Kidney epithelial cell (primary cell): ENCODE measurements at places on chromosomes 2 and 18.
A peak's percentile ranks its signal among the peaks of the same experiment; 100 is the strongest.

GRCh38 chr2:94987074-94988020, 38.2 kb upstream of the MAL start:
- no peak for DNase-seq

DNA sequence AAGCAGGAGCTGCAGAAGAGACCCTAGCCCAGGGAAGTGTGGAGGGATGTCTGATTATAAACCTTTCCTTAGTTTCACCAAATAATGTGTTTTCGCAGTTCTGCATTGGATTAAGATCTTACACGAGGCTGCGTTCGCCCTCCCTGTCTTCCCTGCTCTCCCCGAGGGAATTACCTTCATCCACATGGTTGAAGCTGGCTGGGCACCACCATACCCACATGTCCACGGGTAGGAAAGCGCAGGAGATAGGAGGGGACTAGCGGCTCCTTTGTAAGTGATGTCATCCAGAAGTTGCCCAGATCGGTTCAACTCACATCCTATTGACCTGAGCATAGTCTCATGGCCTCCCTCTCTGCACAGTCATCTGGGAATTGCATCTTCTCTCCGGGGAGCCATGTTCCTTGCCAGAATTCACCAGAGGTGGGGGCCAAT, 1.1 kb downstream of the TTL start:
- DNase-seq = peak; percentile 41

- DNase-seq = no peak
Measured at GRCh38 chr18:42131066-42131929, 176.3 kb downstream of the PIK3C3 start.

DNA sequence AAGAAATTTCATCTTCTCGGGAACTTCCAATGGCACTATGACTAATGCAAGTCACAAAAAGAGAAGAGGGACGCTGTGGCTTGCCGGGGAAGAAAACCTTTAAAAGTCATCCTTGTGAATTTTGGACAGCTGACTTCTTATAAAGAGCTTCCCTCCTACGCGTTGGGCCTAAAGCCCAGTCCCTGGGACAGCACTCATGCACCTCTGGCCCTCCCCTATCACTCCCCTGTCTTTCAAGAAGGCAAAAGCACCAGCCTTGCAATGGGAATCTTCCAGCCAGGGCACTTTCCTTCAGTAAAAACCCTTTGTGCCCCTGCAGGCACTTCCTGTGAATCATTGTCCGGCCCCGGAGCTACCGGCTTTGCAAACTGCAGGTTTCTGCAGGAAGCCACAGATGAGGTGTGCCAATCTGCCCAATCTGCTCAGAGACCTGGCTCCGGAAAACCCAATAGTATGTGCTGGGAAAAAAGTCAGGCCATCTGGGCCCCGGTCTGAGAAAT, 7.1 kb downstream of the MREG start:
- DNase-seq = peak; percentile 37

- DNase-seq = no peak
Measured at GRCh38 chr18:73201940-73202339, 334.2 kb upstream of the NETO1 start.

- DNase-seq = no peak
Measured at GRCh38 chr18:60247103-60247502, 125.5 kb downstream of the MC4R start.

DNA sequence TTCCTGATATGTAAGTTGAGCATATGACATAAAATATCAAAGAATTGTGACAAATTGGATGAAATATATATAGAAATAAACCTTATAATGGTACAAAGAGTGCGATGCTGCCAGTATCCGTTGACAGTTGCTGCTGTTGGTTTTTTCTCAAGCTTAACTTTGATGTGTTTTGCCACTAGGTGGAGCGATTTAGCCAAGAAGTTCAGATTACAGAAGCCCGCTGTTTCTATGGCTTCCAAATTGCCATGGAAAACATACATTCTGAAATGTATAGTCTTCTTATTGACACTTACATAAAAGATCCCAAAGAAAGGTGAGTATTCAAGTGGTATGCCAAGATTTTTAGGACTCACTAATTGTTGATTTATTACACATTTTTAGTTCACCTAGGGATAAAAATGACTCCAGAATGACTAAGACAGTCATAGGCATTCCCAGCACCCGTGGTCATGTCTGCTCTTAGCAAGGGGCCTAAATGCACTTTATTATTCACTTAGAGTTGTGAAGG, 2.1 kb downstream of the RRM2 start:
- DNase-seq = no peak

GRCh38 chr18:74582642-74583041, 15.0 kb upstream of the ZNF407 start:
- DNase-seq = no peak

GRCh38 chr18:74957588-74958224, 251.2 kb downstream of the PTGR3 start:
- no peak for DNase-seq

DNA sequence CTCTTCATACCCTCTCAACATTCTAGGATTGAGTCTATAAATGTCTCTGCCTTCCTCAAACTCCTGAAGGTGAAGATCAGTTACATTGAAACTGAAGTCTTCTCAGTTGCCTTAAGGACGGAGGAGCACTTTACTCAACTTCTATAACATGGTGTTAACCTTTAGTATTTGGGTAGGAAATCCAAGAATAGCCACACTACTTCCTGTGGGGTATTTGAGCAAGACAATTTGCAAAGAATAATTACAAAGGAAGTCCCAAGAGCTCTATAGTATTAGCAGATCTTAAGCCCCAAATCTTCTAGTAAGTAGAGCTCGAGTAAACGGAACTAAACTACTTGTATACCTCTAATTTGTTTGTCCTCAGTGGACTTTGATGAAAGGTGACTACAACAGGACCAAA, 80.9 kb downstream of the SP100 start:
- no peak for DNase-seq

DNA sequence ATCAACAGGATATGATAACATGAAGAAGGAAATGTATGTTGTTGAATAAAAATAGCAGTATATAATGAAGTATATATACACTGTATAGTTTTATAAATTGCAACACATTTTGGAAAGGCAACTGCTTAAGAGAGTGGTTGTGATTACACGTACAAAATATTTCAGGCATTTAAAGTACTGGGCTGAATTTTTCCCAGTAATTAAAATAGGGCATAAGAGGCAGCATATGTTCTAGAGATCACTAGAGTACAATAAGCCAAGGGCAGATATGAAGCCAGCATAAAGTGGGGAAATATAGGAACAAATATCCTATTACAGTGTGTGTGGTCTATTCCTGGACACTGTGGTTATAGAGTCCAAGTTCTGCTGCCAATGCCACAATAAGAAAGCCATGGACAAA, 14.1 kb downstream of the DPP10 start:
- DNase-seq = no peak

DNA sequence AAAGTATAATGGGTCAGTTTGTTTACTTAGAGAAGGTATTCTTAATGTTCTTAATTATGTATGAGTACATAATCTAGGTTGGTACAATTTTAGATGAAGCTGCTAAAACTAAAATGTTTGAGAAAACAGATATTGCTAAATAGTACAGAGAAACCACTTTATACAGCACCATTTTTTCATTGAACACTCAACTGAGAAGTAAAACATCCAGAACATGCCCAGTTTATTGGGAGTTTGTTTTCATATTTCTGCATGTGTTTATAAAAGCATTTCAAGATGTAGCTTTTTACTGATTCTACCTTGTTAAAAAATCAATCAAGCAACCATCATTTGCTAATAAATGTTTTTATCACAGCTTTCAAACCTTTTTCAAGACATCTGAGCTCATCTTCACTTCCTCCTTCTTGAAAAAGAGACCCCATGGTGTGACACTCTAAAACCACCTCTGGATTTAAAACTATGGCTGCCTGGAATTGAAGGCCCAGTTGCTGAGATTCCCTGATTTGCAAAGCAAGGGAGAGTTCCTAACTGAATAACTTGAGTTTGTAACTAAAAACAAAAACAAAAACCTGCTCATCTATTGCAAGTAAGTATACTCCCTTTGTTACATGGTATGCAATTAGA, 585.9 kb downstream of the ZEB2 start:
- DNase-seq = no peak

DNA sequence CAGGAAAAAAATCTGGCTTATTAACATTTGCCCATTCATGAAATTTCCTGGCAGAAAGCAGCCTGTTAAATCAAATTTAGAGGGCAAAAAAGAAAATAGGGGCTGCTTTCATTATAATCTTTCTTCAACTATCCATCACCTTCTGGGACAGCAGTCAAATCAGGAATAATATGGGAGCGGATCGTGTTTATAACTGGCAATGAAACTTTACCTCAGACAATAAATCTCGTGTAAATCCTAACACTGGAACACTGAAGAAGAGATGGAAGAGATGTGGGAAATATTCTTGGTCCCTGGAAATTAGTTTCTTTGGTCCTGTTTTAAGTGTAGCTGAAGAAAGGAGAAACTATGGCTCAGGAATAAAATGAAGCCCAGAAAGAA, 77.5 kb upstream of the SERTAD2 start:
- no peak for DNase-seq

- DNase-seq = no peak
Measured at GRCh38 chr2:175620106-175620505, 382.0 kb downstream of the LNPK start.

DNA sequence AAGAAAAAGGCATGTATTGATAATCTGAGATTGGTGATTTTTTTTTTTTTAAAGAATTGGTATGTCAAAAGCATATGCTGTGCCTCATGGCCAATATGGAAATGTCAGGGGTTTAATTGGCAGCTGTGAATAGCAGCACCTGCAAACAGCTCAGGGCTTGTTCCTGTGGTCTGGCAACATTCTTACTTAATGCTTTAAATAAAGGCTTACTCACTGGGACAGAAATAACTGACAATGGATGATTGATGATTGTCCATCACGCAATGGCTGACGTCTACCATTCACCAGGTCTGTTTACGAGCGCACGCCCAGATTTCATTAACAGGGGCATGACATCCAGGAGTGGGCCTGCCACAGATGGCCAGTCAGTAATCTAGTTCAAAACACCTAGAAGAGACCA, 66.7 kb downstream of the ETAA1 start:
- DNase-seq = peak; percentile 68

GRCh38 chr2:210540900-210541289, 15.5 kb upstream of the CPS1 start:
- DNase-seq = no peak

DNA sequence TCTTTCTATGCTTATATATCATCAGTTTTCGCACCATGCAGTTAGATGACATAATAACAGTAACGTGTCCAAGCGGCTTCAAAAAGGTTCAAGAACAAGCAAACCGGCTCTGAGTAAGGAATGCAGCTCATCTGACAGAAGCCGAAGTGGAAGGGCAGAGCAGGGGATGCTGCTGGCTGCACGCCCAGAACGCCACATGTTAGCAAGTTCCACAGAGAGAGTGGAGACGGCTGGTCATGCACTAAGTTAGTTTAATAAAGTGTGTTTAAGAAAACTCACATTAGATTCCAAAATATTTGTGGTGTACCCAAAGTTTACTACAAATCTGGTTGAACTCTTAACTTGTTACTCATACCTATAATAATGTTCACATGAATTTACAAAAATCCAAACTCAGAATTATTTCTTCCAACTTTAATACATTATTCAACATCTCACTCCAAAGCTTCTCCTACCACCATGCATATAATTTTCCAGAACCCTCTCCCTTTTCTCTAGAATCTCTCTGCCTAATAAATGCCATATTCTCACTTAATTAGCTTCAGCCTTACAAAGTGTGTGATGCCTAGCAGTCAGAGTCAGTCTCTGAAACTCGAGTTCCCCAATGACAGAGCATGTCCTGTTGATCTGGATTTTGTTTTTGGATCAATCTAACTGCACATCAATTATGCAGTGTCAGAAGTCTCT, 170.0 kb downstream of the DNAH7 start:
- peak; percentile 35 for DNase-seq

- no peak for DNase-seq
Measured at GRCh38 chr2:11564816-11565567, 31.1 kb downstream of the GREB1 start.

DNA sequence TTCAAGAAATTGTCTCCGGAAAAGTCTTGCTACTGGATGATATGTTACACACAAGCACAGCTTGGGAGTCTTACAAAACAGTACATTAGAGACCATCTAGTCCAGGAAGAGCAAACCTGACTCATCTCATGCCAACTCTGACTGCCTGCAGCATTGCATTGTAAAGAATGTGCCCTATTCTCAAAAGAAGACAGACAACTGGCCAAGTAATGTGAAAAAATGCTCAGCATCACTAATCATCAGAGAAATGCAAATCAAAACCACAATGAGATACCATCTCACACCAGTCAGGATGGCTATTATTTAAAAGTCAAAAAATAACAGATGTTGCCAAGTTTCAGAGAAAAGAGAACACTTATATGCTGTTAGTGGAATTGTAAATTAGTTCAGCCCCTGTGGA, 42.7 kb upstream of the GORASP2 start:
- DNase-seq = peak; percentile 65

GRCh38 chr2:27527182-27527581, 30.5 kb downstream of the GCKR start:
- DNase-seq = no peak

GRCh38 chr2:43370705-43371104, 144.3 kb upstream of the ZFP36L2 start:
- no peak for DNase-seq

DNA sequence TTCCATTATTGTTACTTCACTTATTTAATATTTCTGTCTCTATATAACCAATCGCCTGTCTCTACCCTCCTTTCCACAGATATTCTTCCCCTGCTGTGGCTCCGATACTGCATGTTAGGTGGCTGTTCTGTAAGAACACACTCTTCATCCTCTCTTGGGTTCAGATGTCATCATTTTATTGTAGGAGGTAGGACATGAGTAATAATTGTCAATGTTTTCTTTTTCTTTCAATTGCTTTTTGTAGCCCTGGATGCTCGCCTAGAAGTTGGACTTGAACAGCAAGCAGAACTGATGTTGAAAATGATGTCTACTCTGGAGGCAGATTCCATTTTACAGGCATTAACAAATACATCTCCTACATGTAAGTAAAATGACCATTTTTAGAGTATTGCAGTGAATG, 128.6 kb downstream of the BIRC6 start:
- DNase-seq = no peak

DNA sequence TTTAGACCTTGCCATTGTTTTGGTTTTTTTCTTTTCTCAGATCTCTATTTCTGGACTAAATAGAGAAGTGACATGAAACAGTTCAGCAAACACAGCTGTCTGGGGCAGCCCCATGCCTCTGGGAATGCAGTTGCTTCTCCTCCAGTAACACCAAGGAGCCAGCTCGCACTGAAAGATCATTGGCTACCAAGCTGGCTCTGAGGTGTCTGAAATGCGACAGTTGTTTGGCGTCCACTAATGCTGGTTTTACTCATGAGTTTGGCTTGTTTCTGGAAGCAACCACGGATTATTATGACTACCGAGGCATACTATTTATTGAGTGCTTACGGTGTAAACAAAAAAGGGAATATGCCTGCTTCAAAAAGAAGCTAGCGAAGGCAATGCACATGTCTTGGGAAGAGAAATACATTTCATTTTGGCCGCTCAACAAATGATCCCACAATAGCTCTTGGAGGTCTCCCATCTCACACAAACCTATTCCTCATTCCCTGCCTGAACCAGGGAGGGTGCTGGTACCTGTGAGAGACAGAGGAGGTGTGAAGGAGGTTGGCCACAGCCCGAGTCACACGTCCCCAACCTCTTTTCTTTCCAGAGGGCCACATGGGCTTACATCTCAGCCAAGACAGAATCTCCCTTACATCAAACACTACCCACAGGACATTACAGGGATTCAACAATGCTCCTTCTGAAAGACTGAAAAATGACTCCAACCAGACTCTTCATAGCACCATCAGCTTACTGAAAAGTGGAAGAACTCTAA, 37.5 kb upstream of the NEB start:
- DNase-seq = no peak
